ENCODE measurements at places on chromosomes 2 and 18. TPM values are rescaled to one million over a fixed set of nuclear protein-coding genes. Genes with fewer than 3 reads are reported as not detected.

- DNase-seq: no peak
Observed at GRCh38 chr2:132383956-132384355, 32.6 kb upstream of the GPR39 start.

- no peak for DNase-seq
Observed at GRCh38 chr2:150888337-150888736, 373.3 kb downstream of the RBM43 start.

Gene CYP26B1
- total RNA-seq: 0.91 TPM

- no peak for DNase-seq
Observed at GRCh38 chr2:151106805-151107506, 154.7 kb downstream of the RBM43 start.

DNA sequence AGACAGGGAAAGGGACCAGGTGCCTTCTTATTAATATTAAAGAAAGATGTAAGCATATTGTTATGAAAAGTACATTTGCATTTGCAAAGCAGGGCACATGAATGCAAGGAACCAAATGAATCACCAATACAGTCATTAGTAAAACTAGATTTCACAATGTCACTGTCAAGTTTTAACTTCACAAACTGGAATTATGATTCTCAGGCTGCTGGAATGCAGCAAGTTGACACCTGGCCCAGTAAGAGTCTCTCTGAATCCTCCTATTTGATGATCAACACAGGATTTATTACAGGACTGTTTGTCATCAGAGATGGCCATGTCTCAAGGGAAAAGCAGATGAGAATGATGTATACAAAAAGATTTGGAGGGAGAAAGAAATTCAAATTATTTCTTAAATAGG lies 72.9 kb upstream of the STK39 start:
- DNase-seq: no peak
